Chondrocyte (in vitro differentiated cells): ENCODE measurements at places on chromosomes 11 and 22.

- DNase-seq, result no peak
Measured at GRCh38 chr11:126137136-126137535, 74.3 kb downstream of the RPUSD4 start.

DNA sequence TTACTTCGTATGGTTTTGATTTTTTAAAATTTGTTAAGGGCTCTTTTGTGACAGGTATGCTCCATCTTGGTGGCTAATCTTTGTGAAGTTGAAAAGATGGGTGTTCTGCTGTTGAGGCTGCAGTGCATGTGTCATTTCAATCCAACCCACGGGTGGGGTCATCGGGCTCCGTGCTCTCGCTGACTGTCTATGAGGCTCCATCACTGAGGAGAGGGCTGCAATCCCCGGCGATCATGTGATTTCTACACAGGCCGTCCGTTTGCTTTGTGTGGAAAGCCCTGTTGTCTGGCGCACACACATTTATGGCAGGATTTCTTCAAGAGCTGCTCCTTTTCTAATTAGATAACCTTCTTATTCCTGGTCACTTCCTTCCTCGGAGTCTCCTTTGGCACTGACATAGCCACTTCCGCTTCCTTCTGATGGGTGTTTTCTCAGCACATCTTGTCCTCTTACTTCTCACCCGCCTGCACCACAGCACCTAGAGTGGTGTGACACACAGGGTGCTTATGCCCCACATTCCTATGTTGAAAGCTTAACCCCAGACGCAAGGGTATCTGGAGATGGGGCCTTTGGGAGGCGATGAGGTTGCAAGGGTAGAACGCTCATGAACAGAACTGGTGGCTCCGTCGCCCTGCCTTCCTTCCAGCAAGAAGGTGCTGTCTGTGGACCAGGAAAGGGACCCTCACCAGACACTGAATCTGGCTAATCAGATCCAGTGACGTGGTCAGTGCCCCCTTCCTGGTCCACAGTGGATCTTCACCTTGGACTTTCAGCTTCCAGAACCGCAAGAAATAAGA lies 9.4 kb downstream of the MOB2 start:
- DNase-seq, result no peak

DNA sequence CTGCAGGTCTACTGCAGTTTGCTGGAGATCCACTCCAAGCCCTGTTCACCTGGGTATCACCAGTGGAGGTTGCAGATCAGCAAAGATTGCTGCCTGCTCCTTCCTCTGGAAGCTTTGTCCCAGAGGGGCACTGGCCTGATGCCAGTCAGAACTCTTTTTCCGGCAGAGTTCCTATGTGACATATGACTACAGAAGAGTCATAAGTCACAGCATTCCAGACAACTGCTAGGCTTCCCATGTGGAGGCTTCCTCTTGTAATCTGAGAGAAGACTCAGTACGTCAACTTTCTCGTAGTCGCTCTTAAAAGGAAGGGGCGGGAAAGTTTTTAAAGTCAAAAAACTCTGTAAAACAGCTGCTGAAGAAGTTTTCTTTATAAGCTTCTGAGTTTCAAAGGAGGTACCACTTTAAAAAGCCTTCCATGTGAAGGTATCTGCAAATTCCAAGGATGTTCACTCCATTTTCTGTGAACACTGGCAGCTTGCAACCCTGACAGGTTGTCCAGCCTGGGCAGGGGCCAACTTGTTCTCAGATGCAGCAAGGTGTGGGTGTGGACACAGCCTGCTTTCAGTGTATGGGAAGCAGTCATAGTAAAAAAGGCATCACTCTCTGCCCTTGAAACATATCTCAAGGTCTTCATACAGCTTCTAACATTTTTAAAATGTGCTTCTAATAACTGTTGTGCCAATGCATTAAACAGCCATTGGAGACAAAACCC lies 97.8 kb downstream of the ME3 start:
- no peak for DNase-seq

DNA sequence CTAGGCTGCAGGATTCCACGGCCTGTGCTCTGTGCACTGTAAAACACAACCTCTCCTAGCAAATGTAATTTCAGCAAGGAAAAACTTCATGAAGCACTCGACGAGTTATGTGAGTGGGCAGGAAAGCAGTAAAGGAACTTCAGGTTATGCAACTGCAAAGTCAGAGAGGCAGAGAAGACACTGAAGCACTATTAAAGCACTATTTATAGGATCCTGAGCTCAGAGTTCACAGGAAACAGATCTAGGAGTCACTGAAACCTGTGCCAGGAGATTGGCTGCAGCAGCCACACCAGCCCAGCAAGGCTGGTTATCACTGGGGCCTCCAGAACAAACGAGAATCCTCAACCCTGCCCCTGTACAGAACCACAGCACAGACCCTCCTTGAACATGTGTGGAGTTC lies 2.5 kb downstream of the SMIM35 start:
- DNase-seq, result no peak

GRCh38 chr11:110339456-110340250 lies 43.2 kb upstream of the RDX start:
- no peak for DNase-seq

DNA sequence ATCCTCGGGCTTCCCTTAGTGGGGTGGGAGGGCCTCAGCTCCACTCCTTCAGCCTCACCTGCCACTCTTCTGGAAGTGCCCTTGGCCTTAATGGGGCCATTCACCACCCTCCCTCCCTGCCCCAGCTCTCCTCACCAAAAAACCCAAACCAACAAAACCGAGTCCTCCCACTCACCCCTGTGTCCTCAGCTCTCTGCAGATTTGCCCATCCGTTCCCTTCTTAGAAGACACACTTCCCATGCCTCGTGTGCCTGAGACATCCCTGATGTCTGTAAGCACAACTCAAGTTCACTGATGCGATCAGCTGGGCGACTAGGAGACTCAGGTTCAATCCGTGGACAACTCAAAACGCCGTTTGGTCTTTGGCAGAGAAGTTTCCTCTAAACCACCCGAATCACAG lies 839.2 kb downstream of the TBC1D22A start:
- DNase-seq, result peak; percentile 30

DNA sequence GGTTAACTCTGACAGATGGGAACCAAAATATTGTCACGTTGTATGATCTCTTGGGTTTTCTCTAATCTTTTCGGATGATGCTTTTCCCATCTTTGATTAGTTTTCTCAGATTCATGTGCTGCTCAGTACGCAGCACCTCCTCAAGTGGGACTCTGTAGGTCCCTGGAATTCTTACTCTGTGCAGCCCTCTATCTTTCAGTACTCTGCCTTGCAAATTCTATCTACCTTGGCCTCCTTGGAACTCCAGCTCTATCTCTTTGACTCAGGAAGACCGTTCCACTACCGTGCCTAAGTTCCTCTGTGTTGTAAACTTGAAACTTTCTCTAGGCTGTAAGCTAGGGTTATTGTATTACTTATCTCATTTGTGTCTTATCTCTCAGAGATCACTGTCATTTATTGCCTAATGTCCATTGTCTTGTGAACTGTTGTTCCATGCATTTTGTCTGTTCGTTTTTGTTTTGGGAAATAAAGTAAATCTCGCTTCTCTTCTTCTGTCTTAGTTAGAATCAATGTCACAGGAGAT lies 20.1 kb upstream of the CHORDC1 start:
- DNase-seq, result no peak

GRCh38 chr22:44855855-44856254 lies 103.5 kb downstream of the ARHGAP8 start:
- peak; percentile 25 for DNase-seq

GRCh38 chr11:119391275-119391674 lies 9.8 kb upstream of the USP2 start:
- DNase-seq, result no peak
